ENCODE measurements at places on chromosomes 2 and 18.

- no peak for DNase-seq
Observed at GRCh38 chr2:105919826-105920225, 175.1 kb downstream of the NCK2 start.

DNA sequence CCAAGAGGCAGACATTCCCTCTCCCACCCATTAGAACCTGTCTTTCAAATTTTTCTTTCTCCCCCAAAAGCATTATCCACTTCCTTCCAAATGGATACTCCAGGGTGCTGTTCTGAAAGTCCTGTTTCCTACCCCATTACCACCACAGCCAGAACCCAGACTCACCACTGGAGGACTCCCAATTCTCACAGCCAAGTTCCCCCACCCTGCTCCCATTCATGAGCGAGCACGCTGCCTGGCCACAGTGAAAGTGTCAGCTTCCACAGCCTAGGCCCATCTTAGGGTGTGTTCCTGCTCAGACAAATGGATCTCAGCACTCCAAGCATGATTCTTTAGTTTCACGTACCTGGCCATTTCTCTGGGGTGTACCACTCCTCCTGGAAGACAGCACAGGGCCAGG lies 3.8 kb upstream of the ANKRD53 start:
- DNase-seq: no peak

DNA sequence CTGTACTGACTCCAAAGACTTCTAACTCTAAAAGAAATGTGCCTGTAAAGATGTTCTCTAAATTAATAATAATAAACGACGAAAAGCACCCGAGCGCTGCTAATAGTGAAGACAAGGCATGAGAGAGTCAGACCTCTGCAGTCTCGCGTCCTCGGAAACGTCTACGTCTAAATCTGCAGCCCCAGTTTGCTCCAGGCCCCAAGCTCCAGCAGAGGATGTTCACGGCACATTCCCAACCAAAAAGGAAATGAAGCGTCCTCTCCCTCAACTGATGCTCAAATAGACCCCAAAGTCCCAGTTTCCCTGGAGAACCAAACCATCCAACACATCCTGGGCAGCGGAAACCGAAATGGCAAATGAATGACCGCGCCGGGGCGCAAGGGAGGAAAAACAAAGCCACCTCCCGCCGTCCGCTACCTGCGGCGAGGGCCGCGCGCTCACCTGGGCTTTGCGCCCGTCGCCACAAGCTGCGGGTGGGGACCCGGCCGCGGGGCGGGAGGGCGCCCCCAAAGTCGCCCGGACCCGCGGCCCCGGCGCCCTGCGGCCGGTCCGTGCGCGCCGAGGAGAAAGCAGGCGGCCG lies 47.1 kb upstream of the CCDC150 start:
- DNase-seq: no peak

DNA sequence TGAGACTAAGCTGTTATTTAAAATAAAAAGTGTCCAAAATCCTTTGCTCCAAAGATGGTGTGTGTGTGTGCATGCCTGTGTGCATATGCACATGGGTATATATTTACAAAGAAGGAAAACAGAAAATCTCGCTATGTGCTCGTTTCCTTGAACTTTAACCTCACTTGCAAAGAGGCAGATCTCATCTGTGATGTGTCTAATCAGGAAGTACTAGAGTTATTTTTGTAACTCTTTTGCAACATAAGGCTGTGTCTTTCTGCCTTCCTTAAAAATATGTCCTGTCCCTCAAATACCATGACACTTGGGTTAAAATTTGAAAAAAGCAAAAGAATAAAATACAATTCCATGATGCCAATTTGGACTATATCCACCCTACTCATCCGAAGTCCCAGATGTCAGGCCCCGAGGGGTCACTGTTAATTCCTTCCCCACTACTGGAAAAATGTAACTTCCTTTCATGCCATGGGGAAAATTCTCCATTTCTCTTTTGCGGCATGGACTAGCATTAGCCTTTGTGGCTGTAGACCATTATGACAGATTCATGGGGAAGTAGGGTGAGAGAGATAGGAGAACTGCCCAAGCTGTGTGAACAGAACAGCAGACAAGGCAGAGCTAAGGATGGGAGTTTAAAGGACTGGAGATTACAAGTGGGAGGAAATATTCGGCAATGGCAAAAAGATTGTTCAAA lies 191.3 kb downstream of the MYO1B start:
- DNase-seq: no peak

DNA sequence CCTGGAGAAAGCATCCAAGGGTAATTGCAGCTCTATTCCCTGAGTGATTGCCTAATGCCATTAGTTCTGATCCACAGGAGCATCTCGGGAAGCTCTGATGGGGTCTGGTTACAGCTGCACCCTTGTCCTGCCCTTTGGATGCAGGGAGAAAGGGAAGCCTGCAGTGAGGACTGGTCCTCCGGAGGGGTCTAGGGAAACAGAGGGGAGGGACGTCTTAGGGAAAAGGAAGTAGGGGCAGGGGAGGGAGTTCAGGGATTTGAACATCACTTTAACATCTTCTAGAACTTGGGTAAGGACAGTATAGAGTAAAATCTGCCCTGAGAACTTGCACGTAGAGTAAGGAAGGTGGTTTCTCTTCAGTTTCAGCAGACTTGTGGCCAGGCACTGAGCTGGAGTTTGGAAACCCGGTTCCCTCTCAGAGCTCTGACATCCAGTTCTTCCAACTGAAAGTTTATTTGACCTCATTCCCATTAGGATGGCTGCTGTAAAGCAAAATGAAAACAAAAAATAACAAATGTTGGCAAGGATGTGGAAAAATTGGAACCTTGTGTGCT lies 20.5 kb downstream of the ONECUT2 start:
- no peak for DNase-seq

DNA sequence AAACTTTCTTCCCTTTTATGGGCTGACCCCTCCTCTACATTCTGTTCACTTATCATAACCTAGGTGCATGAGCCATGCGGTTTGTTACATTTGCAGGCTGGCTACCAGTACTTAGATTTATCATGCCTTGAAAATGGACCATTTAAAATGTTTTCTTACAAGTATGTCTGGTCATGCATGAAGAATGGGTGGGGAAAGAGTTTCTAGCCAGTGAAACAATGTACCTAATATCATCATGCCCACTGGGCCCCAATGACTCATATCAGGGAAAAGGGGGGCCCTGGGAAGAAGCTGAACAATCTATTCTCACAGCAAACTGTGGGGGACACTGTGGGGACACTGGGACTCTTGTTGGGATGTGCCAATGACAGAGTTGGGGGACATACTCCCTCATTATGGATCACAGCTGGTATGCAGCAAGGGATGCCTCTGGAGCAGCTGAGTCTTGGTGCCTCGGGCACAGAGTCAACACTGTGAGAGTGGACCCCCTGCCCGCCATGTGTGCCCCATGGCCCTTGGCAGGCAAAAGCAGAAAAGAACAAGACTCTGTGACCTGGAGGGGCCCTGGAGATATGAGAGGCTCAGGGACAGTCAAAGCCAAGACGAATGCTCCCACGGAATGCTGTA lies 156.3 kb downstream of the ZNF516 start:
- no peak for DNase-seq

- peak; percentile 71 for DNase-seq
Observed at GRCh38 chr2:159249990-159250715, 36.4 kb downstream of the WDSUB1 start.

- DNase-seq: no peak
Observed at GRCh38 chr2:194054313-194054712, 1602.7 kb upstream of the SLC39A10 start.

All from ureter (tissue), 1 donor.